ENCODE measurements at places on chromosomes 1 and 21.

GRCh38 chr1:151495316-151495715 lies 15.9 kb upstream of the CGN start:
- DNase-seq: no peak

GRCh38 chr1:234963904-234964702 lies 164.5 kb downstream of the TOMM20 start:
- no peak for DNase-seq

DNA sequence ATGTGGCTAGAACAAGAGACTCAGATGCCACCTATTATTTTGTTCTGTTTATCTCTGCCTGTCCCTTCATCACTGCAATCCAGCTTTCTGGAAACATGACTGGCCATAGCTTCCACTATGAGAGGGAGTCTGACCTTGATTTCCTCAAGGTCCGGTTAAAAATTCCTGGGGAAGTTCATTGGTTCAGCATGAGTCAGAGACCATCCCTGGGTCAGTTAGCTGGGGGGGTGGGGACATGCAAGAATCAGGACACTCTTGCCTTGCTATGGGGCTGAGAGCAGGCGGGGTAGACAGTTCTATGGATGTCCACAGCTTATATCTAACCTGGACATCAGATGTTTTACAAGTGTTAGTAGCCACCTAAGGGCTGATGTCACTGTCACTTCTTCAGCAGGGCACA lies 81.1 kb downstream of the TENT5C start:
- DNase-seq: no peak

DNA sequence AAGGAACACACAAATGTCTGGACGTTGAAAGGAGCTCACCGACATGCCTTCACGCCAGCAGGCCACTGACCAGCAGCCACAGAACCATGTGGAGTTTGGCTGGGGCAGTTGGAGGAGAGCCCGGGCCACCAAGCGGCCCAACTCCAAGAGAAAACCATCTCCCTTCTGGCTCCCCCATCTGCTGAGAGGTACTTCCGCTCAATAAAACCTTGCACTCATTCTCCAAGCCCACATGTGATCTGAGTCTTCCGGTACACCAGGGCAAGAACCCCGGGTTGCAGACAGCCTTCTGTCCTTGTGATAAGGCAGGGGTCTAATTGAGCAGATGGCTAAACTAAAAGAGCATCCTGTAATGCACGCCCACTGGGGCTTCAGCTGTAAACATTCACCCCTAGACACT lies 24.4 kb downstream of the RGS4 start:
- no peak for DNase-seq

- no peak for DNase-seq
Observed at GRCh38 chr1:29685387-29685786, 449.1 kb downstream of the PTPRU start.

DNA sequence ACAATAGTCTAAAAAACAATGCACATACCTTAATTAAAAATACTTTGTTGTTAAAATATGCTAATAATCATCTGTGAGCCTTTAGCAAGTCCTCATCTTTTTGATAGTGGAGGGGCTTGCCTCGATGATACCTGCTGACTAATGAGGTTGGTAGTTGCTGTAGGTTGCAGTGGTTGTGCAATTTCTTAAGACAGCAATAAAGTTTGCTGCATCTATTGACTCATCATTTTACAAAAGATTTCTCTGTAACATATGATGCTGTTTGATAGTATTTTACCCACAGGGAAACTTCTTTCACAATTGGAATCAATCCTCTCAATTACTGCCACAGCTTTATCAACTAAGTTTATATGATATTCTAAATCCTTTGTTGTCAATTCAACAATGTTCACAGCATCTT lies 7.6 kb downstream of the C1orf87 start:
- DNase-seq: no peak

Measured in activated T-cell treated with anti-CD3 and anti-CD28 coated beads for 1 hour (primary cell).